ENCODE measurements at places on chromosomes 6 and 20. TPM values are rescaled to one million over a fixed set of nuclear protein-coding genes. Genes with fewer than 3 reads are reported as not detected.
A peak's percentile ranks its signal among the peaks of the same experiment; 100 is the strongest.

DNA sequence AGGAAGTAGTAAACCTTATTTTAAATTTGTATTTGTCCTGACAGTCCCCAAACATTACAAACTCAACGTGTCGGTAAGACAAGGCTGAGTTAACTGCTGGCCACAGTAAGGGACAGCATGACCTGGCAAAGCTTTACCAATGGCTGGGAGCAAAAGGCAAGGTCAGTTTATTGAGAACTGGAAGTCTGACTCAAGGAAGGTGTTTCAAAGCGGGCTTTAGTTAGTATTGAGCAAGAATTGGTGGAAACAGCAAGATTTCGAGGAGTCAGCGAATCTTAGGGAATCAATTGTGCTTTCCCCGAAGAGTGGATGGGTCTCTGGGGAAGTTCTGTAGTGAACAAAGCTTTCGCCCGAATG is 885 bp upstream of the GZF1 start:
- H3K27me3 ChIP-seq = no peaks in the 10 kb centered on the region
- DNase-seq = peak; percentile 21
- peak overlapping the region; percentile 96 for H3K4me3 ChIP-seq
- peaks cover 28% of the 10 kb centered on the region for H3K4me1 ChIP-seq
- H3K27ac ChIP-seq = peak overlapping the region; percentile 96

DNA sequence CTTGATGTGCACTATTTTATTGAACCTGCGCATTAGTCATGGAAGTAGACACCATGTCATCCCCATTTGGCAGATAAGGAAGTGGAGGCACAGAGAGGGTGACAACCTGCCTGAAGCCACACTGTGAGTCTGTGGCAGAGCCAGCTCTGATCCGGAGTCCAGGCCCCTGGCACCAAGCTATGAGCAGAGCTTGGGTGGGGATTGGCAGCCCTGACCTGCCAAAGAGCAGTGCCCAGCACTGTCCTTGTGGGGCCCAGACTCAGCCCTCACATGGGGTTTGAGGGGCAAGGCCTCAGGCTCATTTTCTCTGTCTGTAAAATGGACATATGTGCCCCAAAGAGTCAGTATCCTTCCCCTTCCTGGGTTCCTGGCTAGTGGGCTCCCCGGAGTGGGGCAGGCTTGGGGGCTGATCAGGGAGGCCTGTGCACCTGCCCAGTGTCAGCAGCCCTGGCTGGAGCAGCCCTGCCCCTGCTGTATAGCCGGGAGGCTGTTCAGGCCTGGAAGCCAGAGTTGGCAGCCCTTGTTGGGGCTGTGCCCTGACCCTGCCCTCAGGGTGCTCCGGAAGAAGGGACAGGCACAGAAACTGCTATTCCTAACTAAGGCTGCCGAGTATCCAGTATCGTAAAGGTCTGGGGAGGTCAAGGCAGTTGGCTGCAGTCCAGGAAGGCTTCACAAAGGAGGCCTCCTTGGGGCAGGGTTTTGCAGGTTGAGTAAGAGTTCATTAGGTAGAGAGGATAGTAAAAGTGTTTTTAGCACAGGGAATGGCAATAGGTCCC is 38.7 kb downstream of the TGM2 start:
- no peaks in the 10 kb centered on the region for H3K36me3 ChIP-seq
- peaks cover 32% of the 10 kb centered on the region for H3K4me1 ChIP-seq
- no peaks in the 10 kb centered on the region for H3K27me3 ChIP-seq
- peak overlapping the region; percentile 43 for H3K27ac ChIP-seq
- no peak overlapping the region for H3K4me3 ChIP-seq

DNA sequence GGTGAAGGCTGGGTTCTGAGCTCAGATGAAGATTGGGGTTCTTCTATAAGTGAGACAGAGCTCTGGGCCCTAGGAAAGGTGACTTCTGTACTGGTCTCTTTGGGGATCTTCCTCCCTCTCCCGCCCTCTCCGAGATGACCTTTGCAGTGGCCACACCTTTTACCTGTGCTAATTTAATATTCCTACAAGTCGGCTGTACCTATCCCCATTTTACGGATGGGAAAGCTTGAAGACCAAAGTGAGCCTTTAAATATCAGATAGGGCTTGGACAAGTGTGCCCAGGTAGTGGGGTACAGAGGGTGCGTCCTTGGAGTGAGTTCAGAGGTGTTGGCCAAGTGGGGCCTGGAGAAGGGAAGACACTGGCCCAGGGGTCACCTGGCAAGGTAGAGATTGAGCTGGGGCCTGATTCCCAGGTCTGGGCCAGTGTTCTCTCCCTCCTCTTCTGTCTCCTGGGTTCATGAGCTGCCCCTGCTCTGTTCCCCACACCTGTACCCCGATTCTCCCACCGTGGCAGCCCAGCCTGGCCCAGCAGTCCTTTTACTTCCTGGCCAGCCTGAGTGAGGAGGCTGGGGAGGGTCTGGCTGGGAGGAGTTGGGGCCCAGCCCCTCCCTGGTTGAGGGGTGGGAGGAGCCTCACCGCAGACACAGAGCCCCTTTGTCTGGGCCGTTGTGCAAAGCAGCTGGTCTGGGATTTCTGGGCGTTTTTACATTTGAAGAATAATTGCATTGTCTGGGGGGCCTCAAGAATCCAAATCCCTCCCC is 152.1 kb upstream of the RNF24 start:
- H3K27me3 ChIP-seq = no peaks in the 10 kb centered on the region
- H3K27ac ChIP-seq = peak overlapping the region; percentile 91
- no peak overlapping the region for H3K4me3 ChIP-seq
- DNase-seq = no peak
- peaks cover 82% of the 10 kb centered on the region for H3K4me1 ChIP-seq

DNA sequence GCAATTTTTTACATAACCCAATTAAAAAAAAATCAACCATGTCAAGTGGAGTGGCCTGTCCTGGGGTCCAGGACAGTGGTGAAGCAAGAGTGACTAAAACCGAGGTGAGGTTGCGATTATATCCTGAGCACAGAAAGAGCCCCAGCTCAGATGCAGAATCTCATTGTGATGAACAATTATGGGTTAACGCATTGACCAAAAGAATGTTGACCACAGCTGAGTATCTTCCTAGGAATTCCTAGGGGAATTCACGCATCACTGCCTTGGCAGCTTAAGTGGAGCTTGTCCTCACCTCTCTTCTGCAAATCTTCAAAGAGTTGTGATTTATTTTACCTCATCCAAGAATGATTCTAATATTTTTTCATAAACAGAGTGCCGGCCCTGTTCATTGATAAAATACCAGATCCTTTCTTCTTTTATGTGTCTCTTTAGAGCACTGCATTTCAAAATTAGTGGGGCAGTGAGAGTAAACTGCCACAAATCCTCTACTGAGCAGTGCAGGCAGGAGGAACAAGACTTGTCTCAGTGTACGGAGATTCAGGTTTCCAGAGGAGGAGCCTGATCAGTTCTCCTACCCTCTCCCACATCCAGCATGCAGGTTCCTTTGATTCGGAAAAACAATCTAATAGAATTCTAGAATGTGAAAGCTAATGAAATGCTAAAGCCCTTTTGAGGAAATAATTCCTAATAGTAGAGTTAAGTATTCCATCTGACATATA is 60.1 kb upstream of the ZNF184 start:
- no peaks in the 10 kb centered on the region for H3K36me3 ChIP-seq
- no peak overlapping the region for H3K27ac ChIP-seq
- H3K27me3 ChIP-seq = no peaks in the 10 kb centered on the region
- H3K4me3 ChIP-seq = no peak overlapping the region
- H3K4me1 ChIP-seq = no peaks in the 10 kb centered on the region

Gene MOCS1
- total RNA-seq = 67.1 TPM

Gene RIMS4
- 4.7 TPM for total RNA-seq

Gene TGM2
- 87.6 TPM for total RNA-seq

Gene HLA-DRA
- total RNA-seq = 179 TPM

Gene EYA2
- 24.9 TPM for total RNA-seq

Data from tibial nerve (tissue), 4 donors.